ENCODE measurements at places on chromosomes 5 and 9. TPM values are rescaled to one million over a fixed set of nuclear protein-coding genes. Genes with fewer than 3 reads are reported as not detected.

The NREP gene
- total RNA-seq = 188 TPM

The FAM221B gene
- total RNA-seq = not detected

The RGS14 gene
- total RNA-seq = 7.8 TPM

The SLC6A7 gene
- not detected for total RNA-seq

The KCNT1 gene
- not detected for total RNA-seq

Data from astrocyte (in vitro differentiated cells and primary cell).